NCI-H2029 treated with DMSO at 0.1 percent for 48 hours (cell line): ENCODE measurements at places on chromosomes 6 and 20.

- DNase-seq = no peak
Measured at GRCh38 chr20:63405102-63405730, 44.1 kb upstream of the CHRNA4 start.

GRCh38 chr6:36245572-36246061 is 24.2 kb upstream of the PNPLA1 start:
- no peak for DNase-seq

GRCh38 chr6:30750379-30750668 is 6.0 kb upstream of the IER3 start:
- DNase-seq = no peak

GRCh38 chr6:15131651-15132061 is 114.2 kb upstream of the JARID2 start:
- DNase-seq = no peak

DNA sequence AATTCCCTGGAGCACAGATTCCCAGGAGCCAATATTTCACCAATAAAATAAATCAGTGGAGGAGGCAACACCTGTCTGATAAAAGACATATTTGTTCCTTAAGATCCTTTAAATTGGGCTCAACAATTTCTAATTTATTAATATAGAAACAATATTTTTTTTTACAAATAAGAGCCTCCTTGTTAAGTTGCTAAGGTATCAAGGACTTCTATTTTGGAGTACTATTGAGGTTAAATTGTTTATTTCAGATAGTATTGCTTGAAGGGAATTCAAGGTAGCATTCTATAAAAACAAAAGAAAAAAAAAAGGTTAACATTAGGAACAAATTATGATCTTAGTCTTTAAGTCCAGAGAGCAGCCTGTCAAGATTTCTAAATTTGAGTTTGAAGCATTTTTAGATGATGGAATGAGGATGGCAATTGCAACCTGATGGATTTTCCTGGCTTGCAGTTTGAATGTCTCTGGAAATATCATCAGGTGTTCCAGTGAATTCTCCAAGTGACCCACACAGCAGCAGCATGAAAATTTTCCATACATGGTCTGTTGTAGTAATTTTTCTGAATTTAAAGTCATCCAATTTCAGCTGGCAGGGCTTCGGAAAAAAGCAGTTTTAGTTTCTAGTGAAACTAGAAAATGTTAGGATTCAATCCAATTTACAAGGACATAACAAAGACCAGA is 19.3 kb upstream of the NCR2 start:
- DNase-seq = no peak

- DNase-seq = no peak
Measured at GRCh38 chr6:91042656-91043055, 455.8 kb upstream of the MAP3K7 start.

GRCh38 chr6:82875573-82876185 is 190.0 kb downstream of the UBE3D start:
- no peak for DNase-seq

- no peak for DNase-seq
Measured at GRCh38 chr20:24608926-24609667, 139.7 kb downstream of the SYNDIG1 start.

DNA sequence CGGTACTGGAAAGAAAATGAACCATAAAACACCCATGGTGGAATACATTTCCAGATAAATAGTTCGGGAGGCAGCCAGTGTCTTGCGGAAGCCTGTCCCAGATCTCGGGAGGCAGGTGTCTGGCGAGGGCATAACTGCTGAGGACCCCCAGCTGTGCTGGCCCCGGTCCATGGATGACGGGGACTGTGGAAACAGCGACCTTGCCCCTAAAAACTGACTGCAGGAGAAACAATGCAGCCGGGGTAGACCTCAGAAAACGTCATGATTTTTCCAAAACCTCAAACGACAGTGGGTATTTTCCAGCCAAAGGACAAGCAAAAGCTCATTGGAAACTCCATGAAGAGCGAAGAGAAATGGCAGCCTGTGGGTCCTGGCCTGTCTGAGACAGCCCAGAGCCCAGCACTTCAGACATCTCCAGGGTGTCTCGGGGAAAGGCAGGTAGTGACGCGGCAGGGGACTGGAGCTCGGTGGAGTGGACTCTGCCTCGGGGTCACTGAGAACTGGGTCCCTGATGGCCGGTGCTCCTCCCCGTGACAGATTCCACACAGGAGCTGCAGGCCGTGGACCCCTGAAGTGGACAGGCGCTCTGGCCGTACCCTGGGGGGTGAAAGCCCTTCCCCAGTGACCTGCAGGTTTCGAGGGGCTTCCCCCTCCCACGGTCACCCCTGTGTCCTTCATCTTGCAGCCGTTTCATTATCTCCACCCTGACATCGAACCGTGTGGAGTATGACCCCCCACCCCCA is 188.6 kb downstream of the SYNDIG1 start:
- no peak for DNase-seq

GRCh38 chr6:10151144-10151915 is 263.5 kb downstream of the TFAP2A start:
- DNase-seq = no peak

DNA sequence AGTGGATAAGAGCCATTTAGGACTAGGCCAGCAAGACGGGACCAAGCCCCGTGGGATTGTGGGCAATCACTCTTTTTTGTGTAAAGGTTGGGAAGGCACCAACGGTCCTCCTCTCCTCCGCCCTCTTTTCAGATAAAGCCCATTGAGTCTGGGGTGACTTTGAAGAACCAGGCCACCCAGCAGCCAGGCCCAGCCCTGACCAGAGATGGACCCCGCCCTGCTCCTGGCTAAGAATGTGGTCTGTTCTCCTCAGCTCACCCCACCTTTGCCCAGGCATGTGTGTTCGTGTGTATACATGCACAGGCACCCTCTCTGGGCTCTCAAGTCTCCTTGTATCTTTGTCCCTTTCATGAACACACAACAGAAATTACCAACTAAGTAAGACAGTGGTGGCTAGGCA is 9.1 kb downstream of the SDC4 start:
- no peak for DNase-seq

DNA sequence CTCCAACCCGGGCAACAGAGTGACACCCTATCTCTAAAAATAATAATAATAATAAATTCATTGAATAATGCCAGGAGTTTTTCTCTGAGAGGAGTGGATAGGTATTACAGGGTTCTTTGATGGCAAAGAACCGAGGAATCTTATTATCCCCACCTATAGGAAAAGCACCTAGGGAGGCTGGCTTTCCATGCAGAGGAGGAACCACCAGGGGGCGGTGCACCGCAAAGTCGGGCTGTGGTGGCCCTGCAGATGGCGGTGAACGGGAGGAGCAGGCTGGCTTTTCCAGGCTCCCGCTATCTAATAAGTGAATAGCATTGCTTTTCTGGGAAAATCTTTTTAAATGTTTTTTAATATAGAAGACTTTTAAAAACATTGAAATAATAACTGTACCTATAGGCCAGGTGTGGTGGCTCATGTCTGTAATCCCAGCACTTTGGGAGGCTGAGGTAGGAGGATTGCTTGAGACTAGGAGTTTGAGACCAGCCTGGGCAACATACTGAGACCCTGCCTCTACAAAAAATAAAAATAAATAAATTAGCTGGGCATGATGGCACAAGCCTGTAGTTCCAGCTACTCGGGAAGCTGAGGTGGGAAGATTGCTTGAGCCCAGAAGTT is 864.2 kb downstream of the KIF16B start:
- peak; percentile 5 for DNase-seq

- no peak for DNase-seq
Measured at GRCh38 chr6:113416170-113416569, 441.0 kb upstream of the MARCKS start.

DNA sequence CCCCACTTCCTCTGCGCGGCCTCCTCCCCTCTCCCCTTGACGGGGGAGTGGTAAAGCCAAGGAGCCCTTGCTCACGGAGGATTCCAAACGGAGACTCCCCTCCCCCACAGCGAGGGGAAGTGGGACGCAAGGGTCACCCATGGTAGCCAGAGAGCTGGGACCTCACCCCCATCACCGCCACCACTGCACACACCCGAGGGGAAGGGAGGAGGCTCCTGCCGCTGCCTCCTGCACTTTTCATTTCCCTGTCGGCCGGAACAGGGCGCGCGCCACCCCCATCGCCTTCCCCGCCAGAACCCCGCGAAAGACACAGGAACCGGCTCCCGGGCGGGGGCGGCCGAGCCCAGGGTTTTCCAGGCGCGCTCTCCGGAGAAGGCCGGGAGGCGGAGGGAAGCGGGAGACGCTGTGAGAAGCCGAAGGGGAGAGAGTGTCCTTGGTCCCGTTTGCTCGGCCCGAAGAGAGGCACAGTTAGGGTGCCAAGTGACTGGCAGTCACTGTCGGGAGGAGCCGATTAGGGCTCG is 789 bp downstream of the CCND3 start:
- no peak for DNase-seq

GRCh38 chr6:36906539-36907325 is 21.0 kb downstream of the C6orf89 start:
- peak; percentile 89 for DNase-seq

DNA sequence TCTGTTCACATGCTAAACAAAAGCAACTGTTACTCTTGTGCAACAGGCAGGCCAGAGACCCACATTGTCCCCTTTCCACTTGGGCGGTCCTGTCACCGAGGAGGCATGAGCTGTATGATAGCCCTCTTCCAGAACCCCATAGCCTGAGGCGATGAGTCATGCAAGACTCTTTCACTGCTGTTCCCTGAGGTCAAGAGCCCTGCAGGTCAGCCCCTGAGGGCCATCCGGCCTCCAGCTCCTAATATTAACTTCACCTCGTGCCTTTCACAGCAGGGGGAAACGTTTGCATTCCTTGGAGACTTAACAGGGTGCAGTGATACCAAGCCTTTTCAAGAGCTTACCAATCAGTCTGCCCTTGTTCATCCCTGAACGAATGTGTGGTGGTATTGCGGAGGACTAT is 253.3 kb upstream of the ECI2 start:
- DNase-seq = no peak

GRCh38 chr6:95574811-95575210 is 2.5 kb upstream of the MANEA start:
- DNase-seq = no peak

DNA sequence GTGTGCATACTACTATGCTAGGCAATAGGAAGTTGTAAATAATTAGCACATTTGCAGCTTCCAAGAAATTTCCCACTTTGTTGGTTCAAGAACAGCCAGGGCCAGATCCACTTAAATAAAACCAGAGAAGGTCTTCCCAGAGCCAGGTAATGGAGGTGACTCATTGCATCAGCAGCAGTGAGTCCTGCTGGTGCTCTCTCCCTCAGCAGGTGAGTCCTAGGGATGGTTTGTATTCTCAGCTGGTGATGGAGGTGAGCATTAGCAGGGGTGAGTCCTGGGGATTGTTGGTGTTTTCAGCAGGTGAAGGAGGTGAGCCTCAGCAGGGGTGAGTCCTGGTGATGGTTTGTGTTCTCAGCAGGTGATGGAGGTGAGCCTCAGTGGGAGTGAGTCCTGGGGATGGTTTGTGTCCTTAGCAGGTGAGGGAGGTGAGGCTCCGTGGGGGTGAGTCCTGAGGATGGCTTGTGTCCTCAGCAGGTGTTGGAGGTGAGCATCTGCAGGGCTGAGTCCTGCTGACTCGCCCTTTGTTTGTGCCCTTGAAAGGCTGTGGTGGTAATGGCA is 232.8 kb upstream of the EXOC2 start:
- DNase-seq = no peak

GRCh38 chr20:32496811-32497533 is 88.2 kb downstream of the NOL4L start:
- no peak for DNase-seq
